ENCODE measurements at places on chromosomes 7 and 10. TPM values are rescaled to one million over a fixed set of nuclear protein-coding genes. Genes with fewer than 3 reads are reported as not detected.

- DNase-seq, result no peak
Measured at GRCh38 chr7:84712374-84713121, 474.3 kb downstream of the SEMA3D start.

Gene OR9A2
- total RNA-seq, result not detected

DNA sequence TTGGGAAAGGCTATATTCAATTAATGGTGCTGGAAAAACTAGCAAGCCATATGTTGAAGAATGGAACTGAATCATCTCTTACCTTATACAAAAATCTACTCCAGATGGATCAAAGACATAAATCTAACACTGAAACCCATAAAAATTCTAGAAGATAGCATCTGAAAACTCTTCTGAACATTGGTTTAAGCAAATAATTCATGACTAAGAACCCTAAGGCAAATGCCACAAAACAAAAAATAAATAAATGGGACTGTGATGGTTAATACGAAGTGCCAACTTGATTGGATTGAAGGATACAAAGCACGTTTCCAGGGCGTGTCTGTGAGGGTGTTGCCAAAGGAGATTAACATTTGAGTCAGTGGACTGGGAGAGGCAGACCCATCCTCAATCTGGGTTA lies 1130.0 kb downstream of the DNAJB9 start:
- no peak for DNase-seq

Gene PPP1R9A
- 4.4 TPM for total RNA-seq

- no peak for DNase-seq
Measured at GRCh38 chr10:2137549-2138174, 400.3 kb upstream of the ADARB2 start.

All from osteocyte (in vitro differentiated cells).